ENCODE measurements at places on chromosomes 7 and 10.

GRCh38 chr7:16801111-16801542 lies 3.7 kb downstream of the AGR2 start:
- no peaks in the 10 kb centered on the region for H3K27me3 ChIP-seq
- no peaks in the 10 kb centered on the region for H3K4me1 ChIP-seq
- peak; percentile 19 for DNase-seq
- no peaks in the 10 kb centered on the region for H3K36me3 ChIP-seq
- no peak overlapping the region for H3K4me3 ChIP-seq

DNA sequence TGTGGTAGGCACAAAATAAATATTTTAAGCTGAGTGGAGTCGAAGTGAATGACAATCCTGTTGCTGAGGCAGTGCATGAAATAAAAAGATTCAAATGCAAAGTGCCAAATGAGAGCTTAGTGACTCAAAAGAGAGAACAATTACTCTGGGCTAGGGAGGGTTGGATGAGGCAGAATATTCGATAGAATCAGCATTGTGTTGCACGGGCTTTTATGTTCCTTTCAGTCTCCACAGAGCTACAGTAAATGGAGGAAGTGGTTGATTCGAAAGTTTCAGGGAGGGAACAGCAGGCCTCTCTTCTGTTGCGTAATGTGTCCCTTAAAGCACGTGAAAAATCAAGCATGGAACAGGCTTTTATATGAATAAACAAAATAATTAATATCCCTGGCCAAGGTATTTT lies 599.3 kb upstream of the CELF2 start:
- no peak overlapping the region for H3K27ac ChIP-seq
- no peak for DNase-seq
- H3K27me3 ChIP-seq, result no peaks in the 10 kb centered on the region
- H3K36me3 ChIP-seq, result no peaks in the 10 kb centered on the region
- H3K4me1 ChIP-seq, result no peaks in the 10 kb centered on the region
- no peak overlapping the region for H3K4me3 ChIP-seq

- no peaks in the 10 kb centered on the region for H3K36me3 ChIP-seq
- H3K4me1 ChIP-seq, result no peaks in the 10 kb centered on the region
- H3K27ac ChIP-seq, result no peak overlapping the region
- no peak overlapping the region for H3K4me3 ChIP-seq
- H3K27me3 ChIP-seq, result peaks cover 6% of the 10 kb centered on the region
These were observed 70.2 kb downstream of the NOC3L start for GRCh38 chr10:94292434-94293090.

DNA sequence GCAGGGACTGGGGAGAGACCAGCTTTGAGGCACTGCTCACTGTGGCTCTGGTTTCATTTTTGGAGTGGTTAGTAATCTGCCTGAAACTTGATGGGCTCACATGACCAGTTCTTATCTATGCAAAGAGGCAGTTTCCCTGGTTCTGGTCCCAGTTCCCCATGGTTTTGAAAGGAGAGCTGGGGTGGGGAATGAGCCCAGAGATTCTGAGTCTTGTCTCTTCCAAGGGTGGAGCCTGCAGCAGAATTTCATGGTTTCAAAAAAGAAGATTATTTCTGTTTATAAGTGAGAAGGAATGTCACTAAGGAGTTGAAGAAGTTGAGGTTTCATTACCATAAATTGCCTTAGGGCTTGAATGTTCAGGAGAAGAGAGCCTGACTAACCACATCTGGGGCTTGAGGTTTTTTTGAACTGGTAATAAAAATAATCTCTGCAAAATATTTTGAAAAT lies 190.2 kb upstream of the HABP2 start:
- no peak overlapping the region for H3K27ac ChIP-seq
- H3K36me3 ChIP-seq, result no peaks in the 10 kb centered on the region
- H3K4me3 ChIP-seq, result no peak overlapping the region
- no peaks in the 10 kb centered on the region for H3K4me1 ChIP-seq
- no peak for DNase-seq

GRCh38 chr10:70376436-70377378 lies 5.7 kb downstream of the LRRC20 start:
- no peak for DNase-seq
- no peak overlapping the region for H3K4me3 ChIP-seq
- H3K36me3 ChIP-seq, result no peaks in the 10 kb centered on the region

GRCh38 chr7:45000093-45001032 lies at the start of gene CCM2:
TSS of gene CCM2 (plus strand) at chr7:45000201. CDS start at chr7:45000334, 133 bp downstream.
- peaks cover 16% of the 10 kb centered on the region for H3K4me1 ChIP-seq
- H3K27ac ChIP-seq, result peak within 1 kb of the TSS; percentile 63
- no peaks in the 10 kb centered on the region for H3K36me3 ChIP-seq
- H3K4me3 ChIP-seq, result peak within 1 kb of the TSS; percentile 55

GRCh38 chr10:74766501-74766900 lies 59.9 kb upstream of the KAT6B start:
- H3K4me1 ChIP-seq, result no peaks in the 10 kb centered on the region
- no peaks in the 10 kb centered on the region for H3K36me3 ChIP-seq
- DNase-seq, result no peak
- H3K27ac ChIP-seq, result no peak overlapping the region
- H3K4me3 ChIP-seq, result no peak overlapping the region

DNA sequence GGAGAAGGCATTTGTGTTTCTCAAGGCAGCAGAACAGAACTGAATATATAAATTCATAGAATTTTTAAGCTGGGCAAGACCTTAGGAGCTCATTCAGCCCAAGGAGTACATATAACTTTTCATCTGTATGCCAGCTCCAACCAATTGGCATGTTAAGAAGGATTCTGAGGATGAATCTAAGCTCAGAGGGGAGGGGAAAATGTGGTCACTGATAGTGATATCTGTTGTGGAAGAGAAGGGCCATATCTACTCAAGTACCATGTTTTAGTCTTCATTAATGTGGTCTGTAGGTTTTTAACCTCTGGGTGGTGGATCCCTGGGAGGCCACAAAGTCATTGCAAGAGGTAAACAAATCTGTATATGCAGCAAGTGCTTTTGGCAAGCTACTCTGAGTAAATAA lies 6.4 kb downstream of the CALD1 start:
- no peaks in the 10 kb centered on the region for H3K27me3 ChIP-seq
- H3K4me3 ChIP-seq, result no peak overlapping the region
- no peak overlapping the region for H3K27ac ChIP-seq
- peaks cover 3% of the 10 kb centered on the region for H3K4me1 ChIP-seq

- H3K36me3 ChIP-seq, result no peaks in the 10 kb centered on the region
- H3K4me1 ChIP-seq, result peaks cover 37% of the 10 kb centered on the region
- no peaks in the 10 kb centered on the region for H3K27me3 ChIP-seq
- no peak overlapping the region for H3K4me3 ChIP-seq
These were observed 6.3 kb upstream of the VSIR start for GRCh38 chr10:71779641-71780040.

GRCh38 chr7:15937571-15937970 lies 251.1 kb upstream of the MEOX2 start:
- no peak for DNase-seq
- H3K27me3 ChIP-seq, result no peaks in the 10 kb centered on the region
- no peak overlapping the region for H3K4me3 ChIP-seq
- no peaks in the 10 kb centered on the region for H3K4me1 ChIP-seq

- H3K27me3 ChIP-seq, result peaks cover 2% of the 10 kb centered on the region
- H3K4me3 ChIP-seq, result no peak overlapping the region
- no peak overlapping the region for H3K27ac ChIP-seq
- H3K36me3 ChIP-seq, result no peaks in the 10 kb centered on the region
- H3K4me1 ChIP-seq, result no peaks in the 10 kb centered on the region
These were observed 16.2 kb upstream of the TES start for GRCh38 chr7:116194115-116194514.

- H3K27ac ChIP-seq, result no peak overlapping the region
- H3K27me3 ChIP-seq, result no peaks in the 10 kb centered on the region
- H3K36me3 ChIP-seq, result peaks cover 79% of the 10 kb centered on the region
- H3K4me3 ChIP-seq, result no peak overlapping the region
These were observed 151.3 kb downstream of the GALNT11 start for GRCh38 chr7:152176797-152177196.

DNA sequence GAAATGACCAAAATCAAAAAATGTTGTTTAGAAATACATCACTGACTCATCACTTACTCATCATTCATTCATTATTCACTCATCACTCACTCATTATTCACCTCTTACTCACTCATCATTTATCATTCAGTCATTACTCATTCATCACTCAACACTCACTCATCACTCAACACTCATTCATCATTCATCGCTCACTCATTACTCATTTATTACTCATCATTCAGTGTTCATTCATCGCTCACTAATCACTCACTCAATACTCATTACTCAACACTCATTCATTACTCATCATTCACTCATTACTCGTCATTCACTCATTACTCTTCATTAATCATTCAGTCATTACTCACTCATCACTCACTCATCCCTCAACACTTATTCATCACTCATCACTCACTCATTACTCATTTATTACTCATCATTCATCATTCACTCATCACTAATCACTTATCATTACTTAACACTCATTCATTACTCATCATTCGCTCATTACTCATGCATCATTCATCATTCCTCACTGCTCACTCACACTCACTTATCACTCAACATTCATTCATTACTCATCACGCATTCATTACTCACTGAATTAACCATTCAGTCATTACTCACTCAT lies 238.5 kb downstream of the ADARB2 start:
- H3K4me1 ChIP-seq, result no peaks in the 10 kb centered on the region
- no peak overlapping the region for H3K27ac ChIP-seq
- no peaks in the 10 kb centered on the region for H3K27me3 ChIP-seq
- H3K36me3 ChIP-seq, result no peaks in the 10 kb centered on the region

All from natural killer cell (primary cell).